ENCODE measurements at places on chromosomes 1 and 21.

- DNase-seq, result no peak
Measured at GRCh38 chr1:76065270-76065669, 9.3 kb upstream of the ST6GALNAC3 start.

- no peak for DNase-seq
Measured at GRCh38 chr1:231190456-231190855, 28.6 kb downstream of the TRIM67 start.

DNA sequence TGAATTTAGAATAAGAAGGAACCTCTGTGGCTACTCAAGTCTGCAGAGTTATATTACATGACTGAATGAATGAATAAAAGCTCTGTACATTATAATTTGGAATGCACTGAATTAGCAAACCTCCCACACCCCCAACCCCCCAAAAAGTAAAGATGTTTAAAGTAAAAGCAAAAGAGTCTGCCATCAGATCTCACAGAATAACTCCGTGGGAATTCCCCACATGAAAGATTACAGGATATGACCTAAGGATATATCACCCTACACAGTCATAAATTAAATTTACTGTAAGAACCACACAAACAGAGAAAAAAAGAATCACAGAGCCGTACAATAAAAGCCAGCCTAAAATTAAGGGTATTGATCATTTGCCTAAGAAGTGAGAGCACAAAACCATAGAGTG, 587.3 kb downstream of the PTPRC start:
- DNase-seq, result no peak

GRCh38 chr1:42006836-42007235, 88.1 kb upstream of the HIVEP3 start:
- DNase-seq, result no peak

- DNase-seq, result no peak
Measured at GRCh38 chr1:240086726-240087125, 5.0 kb upstream of the FMN2 start.

All from CD4-positive, alpha-beta T cell treated with Interferon gamma for 1 hour (primary cell).